ENCODE measurements at places on chromosomes 4 and X.

GRCh38 chr4:159071969-159072765, 30.7 kb upstream of the RAPGEF2 start:
- ATAC-seq = no peak

- ATAC-seq = no peak
These were observed 12.5 kb downstream of the ATP11C start for GRCh38 chrX:139920316-139920715.

DNA sequence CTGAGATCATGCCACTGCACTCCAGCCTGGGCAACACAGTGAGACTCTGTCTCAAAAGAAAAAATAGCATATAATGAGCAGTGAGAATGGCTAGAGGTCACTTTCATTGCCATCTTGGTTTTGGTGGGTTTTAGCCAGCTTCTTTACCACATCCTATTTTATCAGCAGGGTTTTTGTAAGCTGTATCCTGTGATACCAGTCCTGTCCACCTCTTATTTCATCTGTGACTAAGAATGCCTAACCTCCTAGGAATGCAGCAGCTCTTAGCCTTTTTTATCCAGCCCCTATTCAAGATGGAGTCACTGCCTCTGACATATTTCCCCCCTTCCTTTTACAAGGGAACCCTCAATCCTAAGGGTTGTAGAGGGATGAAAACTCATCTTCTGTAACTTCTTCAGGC, 26.1 kb upstream of the IGFBP7 start:
- ATAC-seq = no peak

- ATAC-seq = no peak
These were observed 7.8 kb upstream of the FHDC1 start for GRCh38 chr4:152928286-152928685.

DNA sequence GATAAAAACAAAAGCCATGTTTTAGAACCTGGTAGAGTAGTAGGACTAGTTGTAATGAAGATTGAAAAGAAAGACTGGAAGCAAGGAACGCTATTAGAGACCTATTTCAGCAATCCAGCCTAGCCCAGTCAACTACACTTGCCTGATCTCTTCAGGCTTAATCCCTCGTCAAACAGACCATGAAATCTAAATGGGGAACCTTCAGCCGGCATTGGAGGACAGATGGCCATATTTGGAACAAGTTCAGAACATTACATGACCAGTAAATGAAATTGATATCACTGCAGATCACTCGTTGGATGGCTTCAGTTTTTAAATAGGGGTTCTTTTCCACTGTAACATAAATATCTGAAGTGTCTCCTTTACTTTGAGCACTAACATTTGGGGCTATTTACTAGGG, 84.8 kb upstream of the WDR44 start:
- ATAC-seq = no peak

GRCh38 chrX:51860679-51861078, 32.7 kb upstream of the MAGED1 start:
- peak; percentile 80 for ATAC-seq

- no peak for ATAC-seq
These were observed 48.8 kb upstream of the MAN2B2 start for GRCh38 chr4:6526156-6526555.

DNA sequence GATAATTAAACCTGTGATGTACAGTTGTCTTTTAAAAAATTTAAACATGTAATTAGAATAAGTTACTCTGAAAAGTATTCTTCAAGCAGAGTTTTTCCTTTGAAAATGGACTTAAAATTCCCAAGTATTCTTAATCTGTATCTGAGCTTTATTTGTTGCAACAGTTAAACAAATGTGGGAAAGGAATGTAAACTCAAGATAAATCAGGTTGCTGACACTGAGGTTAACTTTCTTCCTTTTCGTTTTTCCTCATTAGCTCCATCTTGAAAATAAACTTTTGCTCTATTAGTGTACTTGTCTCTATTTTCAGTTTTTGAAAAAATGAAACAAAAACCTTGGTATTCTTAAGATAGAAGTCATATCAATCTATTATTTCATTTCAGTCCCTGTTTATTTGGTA, 144.5 kb upstream of the BMPR1B start:
- ATAC-seq = no peak

GRCh38 chrX:10350221-10350620, 193.4 kb downstream of the CLCN4 start:
- ATAC-seq = no peak

DNA sequence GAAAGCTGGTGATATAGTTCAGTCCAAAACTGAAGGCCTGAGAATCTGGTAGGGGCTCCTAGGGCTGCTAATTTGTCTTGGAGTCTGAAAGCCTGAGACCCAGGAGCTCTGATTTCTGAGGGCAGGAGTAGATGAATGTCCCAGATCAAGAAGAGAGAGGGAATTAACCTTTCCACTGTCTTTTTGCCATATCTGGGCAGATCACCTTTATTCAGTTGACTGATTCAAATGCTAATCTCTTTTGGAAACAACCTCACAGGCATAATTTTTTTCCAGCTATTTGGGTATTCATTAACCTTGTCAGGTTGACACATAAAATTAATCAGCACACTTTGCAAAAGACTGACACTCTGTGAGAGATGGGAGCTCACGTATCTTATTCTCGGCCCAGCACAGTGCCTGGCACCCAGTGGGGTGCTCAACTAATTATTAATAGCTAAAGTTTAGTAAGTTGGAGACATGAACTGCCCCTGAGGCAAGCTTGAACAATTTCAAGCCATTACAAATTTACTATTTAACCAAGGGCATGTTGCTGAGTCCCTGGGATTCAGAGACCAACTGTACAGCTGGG, 114.3 kb downstream of the CPEB2 start:
- ATAC-seq = no peak

DNA sequence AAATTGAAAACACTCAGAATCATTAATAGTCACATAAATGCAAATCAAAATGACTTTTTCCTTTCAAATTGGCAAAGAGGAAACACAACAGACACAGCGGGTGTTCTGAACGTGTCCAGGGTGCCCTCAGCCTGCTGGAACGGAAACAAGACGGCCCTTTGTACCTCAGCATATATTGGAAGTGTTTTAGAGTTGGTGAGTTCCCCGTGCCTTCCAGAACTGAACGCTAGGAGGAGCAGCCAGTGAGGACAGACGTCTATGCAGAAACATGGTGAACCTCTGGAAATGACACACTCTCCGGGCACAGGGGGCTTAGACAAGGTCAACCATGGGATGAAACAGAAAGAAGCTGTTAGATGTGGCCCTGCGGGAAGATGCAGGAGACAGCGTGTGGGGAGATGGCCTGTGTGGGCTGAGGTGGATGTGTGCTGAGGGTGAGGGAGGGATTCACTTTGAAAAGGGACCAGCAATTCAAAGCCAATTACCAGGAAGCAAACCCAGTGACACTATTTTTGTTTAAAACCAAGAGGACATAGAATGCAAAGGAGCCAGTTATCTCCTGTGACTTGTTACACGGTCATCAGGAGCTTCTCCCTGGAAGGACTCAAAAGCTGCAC, 40.4 kb downstream of the RNF212 start:
- ATAC-seq = peak; percentile 83

- ATAC-seq = no peak
These were observed 89.7 kb downstream of the LINC00632 start for GRCh38 chrX:140799216-140799615.

- no peak for ATAC-seq
These were observed 324.1 kb upstream of the FAM47C start for GRCh38 chrX:36684053-36684452.

- ATAC-seq = no peak
These were observed 276.4 kb downstream of the IL15 start for GRCh38 chr4:141912831-141913230.

GRCh38 chrX:40202456-40202855, 104.7 kb upstream of the BCOR start:
- ATAC-seq = no peak

DNA sequence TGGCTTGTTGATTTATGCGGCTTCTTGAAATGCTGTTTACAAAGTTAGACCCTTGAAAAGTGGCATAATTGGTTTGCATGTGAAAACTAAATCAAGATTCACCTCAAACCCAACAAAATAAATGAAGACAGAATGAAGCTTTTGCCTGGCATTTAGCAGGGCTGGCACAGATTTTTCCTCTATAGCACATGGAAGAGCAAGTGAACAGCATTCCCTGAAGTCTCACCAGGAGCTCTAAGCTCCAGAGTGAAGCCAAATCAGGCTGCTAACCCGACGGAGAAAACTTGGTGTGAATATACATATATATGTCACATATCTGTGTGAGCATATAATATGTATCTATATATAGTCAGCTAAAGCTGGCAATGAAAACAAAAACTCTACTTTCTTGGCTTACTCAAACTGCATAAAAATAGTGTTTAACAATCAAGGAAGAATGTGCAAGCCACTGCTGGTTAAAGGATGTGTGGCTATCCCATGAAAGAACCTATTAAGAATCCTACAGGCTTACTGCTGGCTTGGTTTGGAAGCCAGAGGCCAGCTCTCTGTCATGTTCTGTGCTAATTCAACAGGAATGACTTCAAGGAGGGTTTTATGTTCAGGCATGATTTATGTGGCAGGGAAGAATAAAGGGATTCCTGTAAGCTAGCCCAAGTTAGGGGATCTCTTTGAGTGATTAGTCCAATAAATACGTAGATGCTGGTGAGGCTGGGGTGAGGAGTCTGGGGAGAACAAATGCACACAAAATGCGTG, 69.9 kb downstream of the MFAP3L start:
- ATAC-seq = peak; percentile 98

DNA sequence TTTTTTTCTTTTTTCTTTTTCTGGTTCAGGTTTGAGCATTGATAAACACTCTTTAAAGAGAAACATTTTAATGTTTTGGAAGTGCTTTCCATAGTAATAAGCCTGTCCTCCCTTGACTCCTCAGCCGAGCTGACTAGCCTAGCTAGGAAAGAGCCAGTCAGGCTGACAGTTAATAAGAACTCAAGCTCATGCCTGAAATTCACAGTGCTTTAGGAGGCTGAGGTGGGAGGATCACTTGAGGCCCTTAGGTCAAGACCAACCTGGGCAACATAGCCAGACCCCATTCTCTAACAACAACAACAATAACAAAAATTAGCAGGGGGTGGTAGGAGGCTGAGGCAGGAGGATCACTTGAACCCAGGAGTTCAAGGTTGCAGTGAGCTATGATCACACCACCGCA, 53.4 kb upstream of the ZCCHC13 start:
- no peak for ATAC-seq

GRCh38 chrX:86329174-86329573, 180.9 kb downstream of the DACH2 start:
- ATAC-seq = peak; percentile 91

- ATAC-seq = peak; percentile 50
These were observed 55.3 kb upstream of the RAPGEF2 start for GRCh38 chr4:159047478-159048165.

DNA sequence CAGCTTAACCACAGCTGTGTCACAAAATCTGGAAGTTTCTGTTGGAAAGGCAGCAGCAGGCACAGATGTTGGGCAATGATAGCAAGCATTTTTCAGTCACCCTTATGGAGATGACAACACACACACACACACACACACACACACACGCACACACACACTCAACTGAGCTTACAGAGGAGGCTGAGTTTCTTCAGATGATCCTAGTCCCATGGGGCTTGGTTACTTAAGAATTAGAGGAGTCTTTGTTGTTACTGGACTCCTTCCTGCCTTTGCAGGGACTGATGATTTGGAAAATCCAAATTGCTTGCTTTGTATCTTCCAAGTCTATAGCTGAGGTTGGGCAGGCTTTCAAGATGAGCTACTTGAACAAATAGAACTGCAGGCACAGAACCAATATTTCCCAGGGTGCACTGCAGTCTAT, 740.1 kb upstream of the PITX2 start:
- ATAC-seq = peak; percentile 35

- peak; percentile 38 for ATAC-seq
These were observed 6.9 kb upstream of the HELT start for GRCh38 chr4:185011408-185011807.

DNA sequence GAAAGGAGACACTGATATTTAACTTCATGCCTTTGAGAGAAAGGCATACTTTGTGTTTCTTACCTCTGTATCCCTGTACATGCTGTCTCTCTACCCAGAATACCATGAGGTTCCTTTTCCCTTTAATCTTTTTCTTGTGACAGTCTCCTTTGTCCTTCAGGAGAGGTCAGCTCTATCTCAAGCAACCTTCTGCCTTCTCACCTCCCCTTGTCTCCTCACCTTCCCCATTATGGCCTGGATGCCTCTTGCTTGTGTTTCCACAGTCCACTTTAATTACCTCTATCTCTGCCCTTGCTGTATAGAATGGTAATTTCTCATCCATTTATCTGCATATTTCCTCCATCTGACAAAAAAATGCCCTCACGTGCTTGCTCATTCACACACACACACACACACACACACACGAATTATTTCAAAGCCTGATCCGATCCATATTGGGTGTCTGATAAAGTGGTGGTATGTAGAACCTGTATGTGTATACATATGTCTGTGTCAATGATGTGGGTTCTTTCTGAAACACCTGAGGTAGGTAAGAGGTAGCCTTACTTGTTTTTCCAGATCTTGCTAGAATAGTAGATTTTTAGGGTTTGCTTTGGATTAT, 28.5 kb downstream of the MSN start:
- ATAC-seq = no peak

GRCh38 chrX:107748506-107748905, 27.1 kb downstream of the TSC22D3 start:
- no peak for ATAC-seq

GRCh38 chr4:9833421-9833820, 52.0 kb downstream of the DRD5 start:
- ATAC-seq = no peak

DNA sequence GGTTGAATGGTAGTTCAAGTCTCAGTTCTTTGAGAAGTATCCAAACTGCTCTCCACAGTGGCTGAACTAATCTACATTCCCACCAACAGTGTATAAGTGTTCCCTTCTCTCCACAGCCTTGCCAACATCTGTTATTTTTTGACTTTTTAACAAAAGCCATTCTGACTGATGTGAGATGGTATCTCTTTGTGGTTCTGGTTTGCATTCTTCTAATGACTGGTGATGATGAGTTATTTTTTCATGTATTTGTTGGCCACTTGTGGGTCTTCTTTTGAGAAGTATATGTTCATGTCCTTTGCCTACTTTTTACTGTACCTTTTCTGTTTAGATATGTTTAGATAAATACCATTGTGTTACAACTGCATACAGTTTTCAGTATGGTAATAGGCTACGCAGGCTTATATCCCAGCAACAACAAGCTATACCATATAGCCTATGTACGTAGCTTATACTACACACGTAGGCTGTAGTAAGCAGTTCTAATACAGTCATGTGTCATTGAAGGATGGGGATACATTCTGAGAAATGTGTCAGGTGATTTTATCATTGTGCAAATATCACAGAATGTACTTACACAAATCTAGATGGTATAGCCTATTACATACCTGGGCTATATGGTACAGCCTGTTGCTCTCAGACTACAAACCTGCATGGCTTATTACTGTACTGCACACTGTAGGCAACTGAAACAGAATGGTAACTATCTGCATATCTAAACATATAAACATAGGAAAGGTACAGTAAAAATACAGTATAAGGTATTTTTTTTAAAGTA, 28.1 kb downstream of the KLHL8 start:
- ATAC-seq = no peak
